Stimulated activated CD8-positive, alpha-beta memory T cell treated with anti-CD3 and anti-CD28 coated beads, Interleukin-2, amount 100 ng/mL, for 1 hour (primary cell): ENCODE measurements at places on chromosomes 7 and 10.

GRCh38 chr7:108825581-108825909 is 255.9 kb downstream of the DNAJB9 start:
- DNase-seq = no peak

DNA sequence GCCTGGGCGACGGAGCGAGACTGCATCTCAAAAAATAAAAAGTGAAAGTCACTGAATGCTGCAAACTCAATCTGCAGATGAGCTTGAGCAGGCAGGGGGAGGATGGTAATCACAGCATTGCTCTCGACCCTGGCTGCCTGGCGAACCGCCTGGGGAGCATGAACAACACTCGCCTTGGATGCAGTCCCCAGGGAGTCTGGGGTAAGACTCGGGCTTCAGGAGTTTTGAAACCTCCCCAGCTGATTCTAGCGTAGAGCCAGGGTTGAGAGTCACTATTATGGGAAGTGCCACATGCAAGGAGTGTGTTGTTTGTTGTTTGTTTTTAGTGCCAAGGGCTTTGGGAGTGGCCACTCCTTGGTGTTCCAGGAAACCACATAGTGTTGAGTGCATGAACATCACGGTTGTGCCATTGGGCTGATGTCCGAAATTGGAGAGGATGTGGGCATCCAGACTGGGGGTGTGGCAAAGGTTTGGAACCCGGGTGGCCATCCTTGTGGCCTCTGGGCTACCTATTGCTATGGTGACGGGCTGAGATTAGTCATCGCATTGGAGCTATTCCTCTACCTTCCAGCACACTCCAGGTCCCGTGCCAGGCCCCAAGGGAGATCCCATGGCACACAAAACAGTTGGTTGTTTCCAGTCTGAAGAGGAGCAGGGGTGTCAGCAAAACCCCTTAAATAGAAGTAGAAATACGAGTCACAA is 92.6 kb downstream of the RGS10 start:
- DNase-seq = no peak

DNA sequence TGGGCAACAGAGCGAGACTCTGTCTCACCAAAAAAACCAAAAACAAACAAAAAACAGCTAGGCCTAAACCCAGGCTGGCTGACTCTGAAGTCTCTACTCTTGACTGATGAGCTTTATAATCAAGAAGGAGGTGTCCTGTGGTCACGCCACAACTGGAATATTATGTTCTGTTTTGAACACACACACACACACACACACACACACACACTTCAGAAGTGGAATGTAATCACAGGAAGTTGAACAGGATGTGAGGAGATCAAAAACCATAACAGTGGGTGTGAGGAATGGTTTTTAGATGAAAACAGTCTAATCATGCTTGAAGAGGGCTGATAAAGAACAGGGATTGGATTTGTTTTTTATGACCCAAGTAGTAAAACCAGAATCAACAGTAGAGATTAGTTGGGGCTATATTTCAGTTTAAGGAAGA is 51.1 kb upstream of the IL6 start:
- no peak for DNase-seq

DNA sequence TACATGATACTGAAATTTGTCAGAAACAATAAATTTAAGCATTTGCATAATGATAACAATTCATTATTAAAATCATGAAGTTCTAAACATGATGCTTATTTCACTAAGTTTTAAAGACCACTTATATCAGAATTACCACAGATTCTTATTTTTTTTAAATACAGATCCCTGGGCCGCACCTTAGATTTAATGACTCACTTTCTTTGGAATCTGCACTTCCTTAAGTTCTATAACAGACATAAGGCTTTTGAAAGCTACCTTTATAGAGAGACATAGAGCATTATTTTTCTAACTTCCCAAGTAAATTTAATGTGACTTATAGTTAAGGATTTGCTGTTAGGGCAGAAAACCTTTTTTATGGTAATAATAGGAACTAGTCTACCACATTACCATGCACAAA is 214.9 kb downstream of the IPMK start:
- no peak for DNase-seq

- no peak for DNase-seq
Measured at GRCh38 chr10:33749067-33749735, 414.7 kb upstream of the NRP1 start.

GRCh38 chr10:61792921-61793320 is 108.6 kb upstream of the ARID5B start:
- DNase-seq = no peak

- DNase-seq = no peak
Measured at GRCh38 chr10:91759581-91759986, 38.6 kb upstream of the TNKS2 start.

GRCh38 chr7:35370687-35371086 is 116.8 kb upstream of the TBX20 start:
- DNase-seq = no peak

- DNase-seq = no peak
Measured at GRCh38 chr10:114442091-114442630, 37.9 kb upstream of the AFAP1L2 start.

DNA sequence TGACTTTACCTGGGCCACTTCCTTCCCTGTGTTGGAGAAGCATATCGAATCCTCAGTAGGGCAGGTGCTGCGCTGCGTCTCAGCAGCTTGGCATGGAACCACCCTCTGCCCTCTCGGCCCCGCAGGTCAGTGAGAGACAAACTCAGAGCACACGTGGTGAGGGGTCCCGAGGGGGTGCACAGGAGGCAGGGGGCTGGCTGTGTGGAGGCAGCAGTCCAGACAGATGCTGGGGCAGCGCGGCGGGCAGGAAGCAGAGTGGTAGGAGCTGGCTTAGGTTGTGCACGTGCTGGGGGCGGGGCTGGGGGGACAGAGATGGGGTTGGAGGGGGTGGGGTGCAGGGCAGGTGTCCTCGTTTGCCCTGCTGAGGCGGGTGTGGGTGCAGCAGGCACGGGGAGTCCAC is 33.1 kb downstream of the NUB1 start:
- DNase-seq = no peak

DNA sequence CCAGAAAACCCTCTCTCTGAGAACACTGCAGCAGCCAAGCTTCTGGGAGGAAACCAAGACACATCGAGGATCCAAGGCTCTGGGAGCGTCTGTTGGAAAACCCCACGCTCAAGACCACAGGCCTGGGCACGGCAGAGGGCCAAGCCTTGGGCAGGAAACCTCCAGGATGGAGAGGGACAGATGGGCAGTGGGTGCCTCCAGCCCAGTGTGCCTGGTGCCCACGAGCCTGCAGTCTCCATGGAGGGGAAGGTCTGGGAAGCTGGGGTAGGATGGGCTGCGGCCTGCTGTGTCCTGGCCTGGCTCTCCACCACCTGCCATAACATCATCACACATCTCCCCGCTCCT is 96.1 kb downstream of the FAM53B start:
- DNase-seq = no peak

GRCh38 chr7:30840141-30841024 is 69.2 kb downstream of the MINDY4 start:
- DNase-seq = no peak

GRCh38 chr10:52668024-52668423 is 104.6 kb downstream of the MBL2 start:
- no peak for DNase-seq

- DNase-seq = no peak
Measured at GRCh38 chr10:83536426-83536825, 602.9 kb upstream of the GHITM start.

- DNase-seq = no peak
Measured at GRCh38 chr7:92375013-92375412, 72.3 kb upstream of the GATAD1 start.

GRCh38 chr7:108156897-108157605 is 26.9 kb upstream of the LAMB4 start:
- no peak for DNase-seq

DNA sequence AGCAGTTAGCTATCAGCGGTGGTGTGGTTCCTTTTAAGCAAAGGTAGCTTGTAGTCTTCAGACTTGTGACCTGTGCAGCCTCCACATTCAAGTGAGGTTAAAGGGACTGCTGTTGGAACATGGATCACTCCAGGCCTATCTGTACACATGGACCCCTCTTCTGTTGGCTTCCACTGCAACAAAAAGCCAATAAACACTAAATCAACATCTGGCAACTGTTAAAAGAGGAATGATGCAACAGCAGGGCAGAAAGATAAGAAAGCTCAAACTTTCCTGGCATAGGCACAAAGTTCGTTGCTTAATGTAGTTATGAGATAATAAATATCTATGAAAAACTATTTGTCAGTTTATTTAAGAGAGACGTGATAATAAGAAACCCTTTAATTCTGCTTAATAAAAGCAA is 4.0 kb upstream of the MINPP1 start:
- DNase-seq = no peak

DNA sequence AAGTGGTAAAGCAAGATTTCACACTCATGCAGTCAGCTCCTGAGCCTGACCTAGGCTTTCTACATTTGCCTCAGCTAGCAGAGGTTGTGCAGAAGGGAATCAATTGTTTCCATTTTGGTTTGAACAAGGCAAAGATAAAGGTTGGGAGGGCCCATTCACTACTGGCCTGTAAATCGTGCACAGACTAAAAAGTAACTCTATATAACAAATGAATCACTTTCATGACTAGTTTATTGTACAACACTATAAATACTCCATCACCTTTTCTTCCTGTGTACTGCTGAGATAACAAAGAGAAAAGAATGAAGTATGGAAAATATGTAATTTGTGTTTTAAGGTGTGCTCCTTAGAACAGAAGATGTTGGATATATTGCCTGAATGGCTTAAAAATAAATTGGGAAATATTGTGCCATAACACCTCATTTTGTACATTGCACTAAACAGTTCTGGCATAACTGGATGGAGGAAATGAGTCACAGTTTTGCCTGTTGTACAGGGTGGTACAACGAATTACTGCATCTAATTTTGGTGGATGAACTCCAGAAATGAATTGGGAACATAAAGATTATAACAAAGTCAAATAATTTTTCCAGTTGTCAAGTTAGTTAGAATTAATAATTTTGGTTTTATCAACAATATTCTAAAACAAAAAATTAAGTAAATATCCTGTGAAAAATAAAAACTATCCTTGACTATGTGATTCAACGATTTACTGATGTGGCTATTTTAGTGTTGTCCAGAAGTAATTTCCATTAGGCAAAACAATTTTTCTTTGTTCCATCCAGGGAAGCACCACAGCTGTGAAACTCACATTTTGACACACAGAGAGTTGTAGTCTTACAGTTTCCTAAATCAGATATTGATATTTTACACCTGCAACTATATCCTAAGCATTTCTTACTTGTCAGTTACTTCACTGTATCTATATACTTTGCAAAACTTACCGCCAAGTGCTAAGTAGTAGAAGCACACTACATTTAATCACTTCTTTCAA is 18.0 kb downstream of the SEMA3C start:
- DNase-seq = no peak

DNA sequence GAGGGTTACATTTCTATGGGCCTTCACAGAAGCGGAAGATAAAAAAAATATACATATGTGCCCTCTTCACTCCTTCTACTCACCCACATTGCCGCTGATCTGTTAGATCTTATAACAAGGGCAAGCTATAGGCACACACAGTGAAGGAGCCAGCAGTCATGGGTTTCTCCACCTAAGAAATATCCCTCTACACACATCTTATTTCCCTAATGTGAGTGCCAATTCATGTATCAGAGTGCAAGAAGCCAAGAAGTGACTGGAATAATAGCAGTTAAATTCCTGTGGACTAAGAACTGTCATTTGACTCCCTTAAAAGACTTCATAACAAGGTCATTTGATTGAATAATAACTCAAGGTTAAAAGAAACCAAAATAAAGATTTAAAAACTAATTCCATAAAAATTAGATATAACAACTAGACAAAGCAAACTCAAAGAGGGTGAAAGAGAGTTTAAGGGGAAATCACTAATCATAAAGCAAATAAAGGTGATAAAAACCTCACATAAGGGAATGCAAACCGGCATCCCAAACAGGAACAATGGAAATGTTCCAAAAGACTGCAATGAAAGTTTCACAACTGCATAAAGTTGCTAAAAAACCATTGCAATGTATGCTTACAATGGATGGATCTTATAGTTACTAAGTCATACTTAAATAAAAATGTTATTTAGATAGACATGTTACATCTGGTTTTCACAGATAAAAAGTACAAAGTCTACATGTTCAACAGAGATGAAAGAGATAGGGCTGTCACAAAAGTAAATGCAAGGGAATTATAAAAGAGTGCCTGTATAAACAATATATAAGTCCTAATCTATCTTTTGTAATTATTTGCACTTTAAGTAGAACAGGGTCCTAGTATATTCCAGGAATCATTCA is 42.8 kb downstream of the ARHGAP21 start:
- no peak for DNase-seq

GRCh38 chr7:29447828-29448227 is 115.8 kb upstream of the PRR15 start:
- DNase-seq = no peak

DNA sequence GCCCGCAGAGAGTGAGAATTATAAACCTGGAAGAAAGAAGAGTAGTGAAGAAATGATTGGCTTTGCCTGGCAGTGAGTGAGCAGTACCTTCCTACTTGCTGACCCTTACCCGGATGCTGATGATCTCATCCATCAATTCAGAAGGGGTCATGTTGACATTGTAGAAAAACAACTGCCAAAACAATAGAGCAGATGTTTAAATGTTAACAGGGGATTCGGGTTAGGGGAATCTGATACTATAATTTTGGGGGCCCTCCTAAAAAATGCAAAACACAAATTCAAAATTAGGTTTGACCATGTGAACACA is 78.1 kb downstream of the MYOF start:
- DNase-seq = no peak

DNA sequence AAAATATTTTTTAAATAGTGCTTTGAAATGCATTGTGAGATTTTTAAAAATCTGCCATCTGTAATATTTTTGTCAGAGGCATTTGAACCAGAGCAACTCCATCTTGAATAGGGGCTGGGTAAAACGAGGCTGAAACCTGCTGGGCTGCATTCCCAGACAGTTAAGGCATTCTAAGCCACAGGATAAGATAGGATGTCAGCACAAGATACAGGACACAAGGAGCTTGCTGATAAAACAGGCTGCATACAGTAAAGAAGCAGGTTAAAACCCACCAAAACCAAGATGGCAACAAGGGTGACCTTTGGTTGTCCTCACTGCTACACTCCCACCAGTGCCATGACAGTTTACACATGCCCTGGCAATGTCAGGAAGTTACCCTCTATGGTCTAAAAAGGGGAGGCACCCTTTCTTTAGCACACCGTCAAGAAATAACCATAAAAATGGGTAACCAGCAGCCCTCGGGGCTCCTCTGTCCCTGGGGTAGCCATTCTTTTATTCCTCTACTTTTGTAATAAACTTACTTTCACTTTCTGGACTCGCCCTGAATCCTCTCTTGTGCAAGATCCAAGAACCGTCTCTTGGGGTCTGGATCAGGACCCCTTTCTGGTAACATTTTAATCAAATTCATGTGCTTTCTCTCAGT is 273.7 kb downstream of the SEMA3D start:
- no peak for DNase-seq

GRCh38 chr10:61284222-61284890 is 168.8 kb downstream of the TMEM26 start:
- no peak for DNase-seq
